Left ventricle myocardium inferior (tissue), 1 donor: ENCODE measurements at places on chromosomes 6 and 20.

GRCh38 chr6:165729307-165729936, 66.4 kb upstream of the PDE10A start:
- no peaks in the 10 kb centered on the region for H3K36me3 ChIP-seq
- H3K4me3 ChIP-seq = no peak overlapping the region
- no peak overlapping the region for H3K27ac ChIP-seq
- no peak for DNase-seq

- no peak overlapping the region for H3K4me3 ChIP-seq
- no peaks in the 10 kb centered on the region for H3K36me3 ChIP-seq
- H3K4me1 ChIP-seq = peaks cover 15% of the 10 kb centered on the region
- DNase-seq = no peak
- no peaks in the 10 kb centered on the region for H3K27me3 ChIP-seq
Measured at GRCh38 chr6:144234935-144235334, 50.2 kb upstream of the UTRN start.

DNA sequence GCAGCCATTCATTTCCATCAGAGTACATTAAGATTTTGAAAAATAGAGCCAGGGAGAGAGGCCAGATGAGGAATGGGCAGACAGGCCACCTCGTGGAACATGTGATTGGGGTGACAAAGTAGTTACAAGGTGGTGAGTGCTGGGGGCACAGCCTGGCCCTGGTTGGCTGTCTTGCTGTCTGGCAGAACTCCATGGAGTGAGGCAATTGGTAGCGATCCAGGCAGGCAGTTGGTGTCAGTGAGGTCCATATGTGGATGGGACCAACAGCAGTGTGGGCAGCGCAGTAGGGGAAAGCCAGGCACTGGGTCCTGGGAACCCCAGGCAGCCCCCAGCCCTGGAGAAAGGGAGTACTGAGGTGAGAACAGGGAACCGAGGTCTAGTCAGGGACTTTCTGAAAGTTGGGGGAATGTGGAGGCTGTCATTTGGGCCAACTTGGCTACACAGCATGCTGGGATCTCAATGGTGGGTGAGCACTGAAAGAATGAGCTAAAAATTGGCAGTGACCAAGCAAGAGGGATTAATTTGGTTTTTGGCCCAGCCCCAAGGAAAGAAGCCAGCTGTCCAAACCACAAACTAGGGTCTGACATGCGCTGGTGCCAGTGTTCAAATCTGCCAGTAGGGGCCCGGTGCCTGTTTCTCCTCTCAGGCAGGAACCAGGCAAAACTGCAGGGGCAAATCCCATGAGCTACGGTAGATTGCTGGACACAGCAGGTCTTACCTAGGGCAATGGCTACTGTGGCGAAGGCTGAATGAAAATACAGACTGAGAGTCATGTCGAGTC, 61.4 kb upstream of the E2F3 start:
- H3K4me1 ChIP-seq = no peaks in the 10 kb centered on the region
- DNase-seq = no peak
- H3K36me3 ChIP-seq = no peaks in the 10 kb centered on the region
- H3K4me3 ChIP-seq = no peak overlapping the region
- H3K27ac ChIP-seq = no peak overlapping the region

GRCh38 chr20:1391640-1392442, 1.0 kb downstream of the FKBP1A start:
- H3K4me1 ChIP-seq = peaks cover 73% of the 10 kb centered on the region
- H3K4me3 ChIP-seq = peak overlapping the region; percentile 96
- H3K36me3 ChIP-seq = no peaks in the 10 kb centered on the region
- peak overlapping the region; percentile 93 for H3K27ac ChIP-seq
- no peak for DNase-seq
- peaks cover 13% of the 10 kb centered on the region for H3K27me3 ChIP-seq

DNA sequence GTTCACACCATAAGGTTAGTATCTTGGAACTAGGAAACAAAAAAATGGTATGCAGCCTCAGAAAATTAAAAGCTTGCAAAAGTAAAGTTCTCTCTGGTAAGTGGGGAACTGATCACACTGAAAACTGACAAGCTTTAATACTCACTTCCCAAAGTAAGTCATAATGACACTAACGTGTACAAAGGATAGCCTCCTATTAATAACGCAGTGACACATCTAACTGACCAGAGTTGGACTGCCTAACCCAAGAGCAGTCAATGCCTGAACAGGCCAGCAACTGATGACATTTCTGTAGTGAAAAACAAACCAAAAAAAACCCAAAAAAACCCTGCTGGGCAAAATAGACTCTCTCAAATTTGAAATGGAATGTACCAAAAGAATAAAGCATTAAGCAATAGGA, 30.7 kb downstream of the CHD6 start:
- peaks cover 15% of the 10 kb centered on the region for H3K36me3 ChIP-seq
- H3K27me3 ChIP-seq = no peaks in the 10 kb centered on the region

GRCh38 chr20:47659904-47660601, 125.2 kb downstream of the SULF2 start:
- no peak overlapping the region for H3K27ac ChIP-seq
- no peaks in the 10 kb centered on the region for H3K27me3 ChIP-seq
- peaks cover 26% of the 10 kb centered on the region for H3K4me1 ChIP-seq
- H3K4me3 ChIP-seq = no peak overlapping the region

DNA sequence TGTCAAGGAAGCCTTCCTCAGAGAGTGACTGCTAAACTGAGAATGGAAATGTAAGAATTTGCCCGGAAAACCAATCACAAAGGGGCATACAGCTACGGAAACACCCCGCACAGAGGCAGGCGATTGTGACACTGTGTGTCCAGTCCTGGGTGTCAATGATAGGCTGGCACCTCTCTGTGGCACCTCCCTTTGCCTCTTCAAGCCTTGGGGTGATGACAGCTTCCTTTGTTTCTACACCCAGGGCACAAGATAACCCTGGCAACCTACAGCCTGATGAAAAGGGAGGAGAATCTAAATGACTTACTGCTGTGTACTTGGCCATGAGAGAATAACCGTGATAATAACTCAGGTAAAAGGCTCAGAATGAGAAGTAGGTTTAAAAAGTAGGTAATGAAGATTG, 93.6 kb upstream of the SSTR4 start:
- no peaks in the 10 kb centered on the region for H3K36me3 ChIP-seq
- no peak for DNase-seq
- H3K4me1 ChIP-seq = peaks cover 6% of the 10 kb centered on the region
- no peak overlapping the region for H3K4me3 ChIP-seq
- peaks cover 75% of the 10 kb centered on the region for H3K27me3 ChIP-seq

DNA sequence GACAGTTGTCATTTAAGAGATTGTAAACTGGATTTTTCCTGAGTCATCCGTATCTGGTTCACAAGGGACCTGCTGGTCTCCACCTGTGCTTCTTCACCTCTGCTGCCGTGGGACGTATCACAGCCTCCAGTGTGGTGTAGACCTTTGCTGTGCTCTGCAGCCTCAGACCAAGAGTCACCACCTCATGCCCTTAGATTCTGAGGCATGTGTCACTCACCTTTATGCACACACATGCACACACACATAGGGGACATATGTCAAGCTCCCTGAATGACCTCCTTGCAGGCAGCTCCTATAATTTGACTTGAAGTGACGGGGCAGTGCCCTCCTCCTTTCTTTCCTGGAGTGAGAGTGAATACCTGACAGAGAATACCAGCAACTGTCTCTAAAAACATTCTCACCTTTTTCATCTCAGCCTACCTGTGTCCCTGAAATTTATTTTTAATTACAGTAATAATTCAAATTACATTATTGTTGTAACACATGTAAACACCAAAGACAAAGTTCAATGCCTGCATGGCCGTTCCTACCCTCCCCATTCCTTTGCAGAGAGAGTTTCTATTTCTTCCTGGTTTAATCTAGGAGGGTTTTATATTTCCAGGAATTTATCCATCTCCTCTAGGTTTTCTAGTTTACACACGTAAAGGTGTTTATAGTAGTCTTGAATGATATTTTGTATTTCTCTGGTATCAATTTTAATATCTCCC, 3.5 kb downstream of the SLC17A4 start:
- DNase-seq = no peak
- H3K36me3 ChIP-seq = no peaks in the 10 kb centered on the region
- peaks cover 21% of the 10 kb centered on the region for H3K27me3 ChIP-seq
- no peak overlapping the region for H3K27ac ChIP-seq

DNA sequence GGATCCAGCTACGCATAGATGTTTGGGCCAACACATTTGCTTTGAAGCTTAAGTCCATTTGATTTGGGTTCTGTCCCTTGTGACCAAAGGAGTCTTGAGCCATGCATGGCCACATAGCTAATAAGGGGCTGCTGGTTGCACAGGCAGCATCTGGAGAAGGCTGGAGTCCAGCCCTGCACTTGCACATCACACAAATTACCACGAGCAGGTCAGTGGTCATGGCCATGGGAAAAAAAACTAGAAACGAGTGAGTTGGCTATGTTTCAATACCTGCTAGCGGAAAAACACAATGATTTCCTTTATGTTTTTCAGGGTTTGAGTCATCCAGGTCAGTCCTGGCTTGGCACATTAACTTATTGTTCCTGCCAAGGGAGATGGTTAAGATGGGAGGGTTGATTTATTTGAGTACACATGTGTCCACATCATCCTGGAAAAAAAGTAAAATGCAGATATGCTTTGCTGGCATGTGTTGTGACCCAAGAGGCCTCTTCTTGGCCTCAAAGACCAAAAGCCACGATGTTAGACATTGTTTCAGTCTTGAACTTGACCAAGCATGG, 5.6 kb upstream of the STX16 start:
- peaks cover 22% of the 10 kb centered on the region for H3K27me3 ChIP-seq
- H3K36me3 ChIP-seq = no peaks in the 10 kb centered on the region
- H3K4me1 ChIP-seq = peaks cover 13% of the 10 kb centered on the region

DNA sequence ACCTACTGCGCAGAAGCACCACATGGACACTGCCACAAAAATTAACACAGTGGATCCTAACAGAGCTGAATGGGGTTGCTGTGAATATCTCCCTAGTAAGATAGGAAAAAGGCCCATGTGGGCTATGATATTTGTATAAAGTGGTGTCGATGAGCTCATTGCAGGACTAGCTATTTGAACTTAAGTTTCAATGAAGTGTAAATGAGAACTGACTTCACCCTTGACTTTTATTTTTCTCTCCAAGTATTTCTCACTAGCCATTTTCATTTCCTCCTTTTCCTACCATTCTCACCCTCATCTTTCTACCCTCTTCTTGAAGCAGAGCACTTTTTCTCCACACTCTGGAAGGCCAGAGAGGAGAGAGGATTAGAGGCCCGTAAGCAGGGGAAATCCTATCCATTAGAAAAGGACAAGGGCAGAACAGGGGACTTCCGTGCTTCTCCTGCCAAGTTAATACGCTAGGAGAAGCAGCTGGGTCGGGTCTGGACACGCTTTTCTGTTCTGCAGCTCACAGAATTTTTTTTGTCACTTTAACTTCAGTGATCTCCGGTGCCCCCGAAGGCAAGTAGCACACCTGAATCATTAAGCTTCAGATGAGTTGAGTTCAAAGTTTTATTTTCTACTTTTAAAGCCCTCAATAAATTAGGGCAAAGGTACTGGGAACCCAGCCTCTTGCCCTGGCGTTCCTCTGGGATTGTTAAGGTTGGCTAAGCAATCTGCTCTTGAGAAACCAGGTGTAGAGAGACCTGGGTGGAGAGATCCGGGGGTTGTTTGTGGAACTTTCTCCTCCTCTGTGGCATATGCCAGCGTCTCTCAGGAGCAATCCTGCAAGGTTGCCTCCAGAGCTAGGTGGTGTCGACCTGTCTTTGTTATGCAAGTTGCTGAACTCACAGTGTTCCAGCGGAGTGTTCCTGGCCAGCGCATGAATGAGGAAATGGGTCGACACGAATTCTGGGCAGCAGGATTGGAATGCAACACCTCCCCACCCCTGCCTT, 56.2 kb upstream of the ARID1B start:
- peaks cover 26% of the 10 kb centered on the region for H3K4me1 ChIP-seq
- peak overlapping the region; percentile 60 for H3K4me3 ChIP-seq

- DNase-seq = no peak
- peaks cover 17% of the 10 kb centered on the region for H3K4me1 ChIP-seq
- H3K27ac ChIP-seq = no peak overlapping the region
- no peaks in the 10 kb centered on the region for H3K27me3 ChIP-seq
Measured at GRCh38 chr6:3287308-3287707, 28.6 kb downstream of the PSMG4 start.

- peak; percentile 81 for DNase-seq
- H3K4me3 ChIP-seq = peak overlapping the region; percentile 23
- no peaks in the 10 kb centered on the region for H3K36me3 ChIP-seq
- H3K4me1 ChIP-seq = peaks cover 48% of the 10 kb centered on the region
- peak overlapping the region; percentile 94 for H3K27ac ChIP-seq
- H3K27me3 ChIP-seq = peaks cover 71% of the 10 kb centered on the region
Measured at GRCh38 chr20:63501818-63502670, 3.2 kb upstream of the EEF1A2 start.

GRCh38 chr6:116029535-116029934, 31.2 kb downstream of the FRK start:
- H3K27ac ChIP-seq = no peak overlapping the region
- no peak for DNase-seq
- H3K4me1 ChIP-seq = peaks cover 22% of the 10 kb centered on the region
- no peaks in the 10 kb centered on the region for H3K36me3 ChIP-seq
- H3K27me3 ChIP-seq = no peaks in the 10 kb centered on the region

DNA sequence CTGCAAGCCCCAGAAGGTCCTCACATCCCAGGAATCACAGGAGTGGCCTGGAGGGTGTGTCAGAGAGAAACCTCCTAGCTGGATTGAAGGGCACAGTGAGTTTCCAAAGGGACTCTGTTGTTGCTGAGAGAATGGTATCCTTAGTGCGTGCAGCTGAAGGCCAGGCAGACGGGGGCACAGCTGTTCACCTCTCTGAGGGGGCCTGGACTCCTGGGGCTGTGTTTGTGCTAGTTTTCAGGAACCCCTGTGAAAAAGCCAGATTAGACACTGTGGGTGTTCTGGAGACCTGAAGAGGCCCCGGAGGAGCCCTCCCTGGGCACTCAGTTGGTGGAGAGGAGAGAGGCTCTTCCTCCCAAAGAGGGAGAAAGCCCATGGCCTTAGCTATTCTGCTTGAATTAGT, 223.4 kb downstream of the FARS2 start:
- H3K36me3 ChIP-seq = peaks cover 9% of the 10 kb centered on the region
- no peak overlapping the region for H3K4me3 ChIP-seq
- peaks cover 13% of the 10 kb centered on the region for H3K4me1 ChIP-seq
- H3K27ac ChIP-seq = no peak overlapping the region
- DNase-seq = no peak

GRCh38 chr6:108697561-108698161, 136.9 kb downstream of the FOXO3 start:
- peaks cover 3% of the 10 kb centered on the region for H3K36me3 ChIP-seq
- H3K27me3 ChIP-seq = no peaks in the 10 kb centered on the region
- DNase-seq = no peak
- H3K4me1 ChIP-seq = peaks cover 47% of the 10 kb centered on the region

- H3K27me3 ChIP-seq = peaks cover 5% of the 10 kb centered on the region
- DNase-seq = no peak
- no peak overlapping the region for H3K27ac ChIP-seq
- H3K4me1 ChIP-seq = no peaks in the 10 kb centered on the region
Measured at GRCh38 chr6:47810885-47811284, 29.1 kb downstream of the OPN5 start.

GRCh38 chr6:33983721-33984465, 162.0 kb downstream of the GRM4 start:
- no peaks in the 10 kb centered on the region for H3K36me3 ChIP-seq
- peaks cover 65% of the 10 kb centered on the region for H3K27me3 ChIP-seq
- no peak for DNase-seq
- H3K4me3 ChIP-seq = no peak overlapping the region

GRCh38 chr6:150680510-150680909, 80.8 kb downstream of the PLEKHG1 start:
- H3K27ac ChIP-seq = no peak overlapping the region
- no peak overlapping the region for H3K4me3 ChIP-seq
- H3K27me3 ChIP-seq = no peaks in the 10 kb centered on the region
- H3K4me1 ChIP-seq = peaks cover 12% of the 10 kb centered on the region
- no peak for DNase-seq
- H3K36me3 ChIP-seq = no peaks in the 10 kb centered on the region
